Mesothelial cell of epicardium (in vitro differentiated cells): ENCODE measurements at places on chromosomes 13 and 19.
A peak's percentile ranks its signal among the peaks of the same experiment; 100 is the strongest.

DNA sequence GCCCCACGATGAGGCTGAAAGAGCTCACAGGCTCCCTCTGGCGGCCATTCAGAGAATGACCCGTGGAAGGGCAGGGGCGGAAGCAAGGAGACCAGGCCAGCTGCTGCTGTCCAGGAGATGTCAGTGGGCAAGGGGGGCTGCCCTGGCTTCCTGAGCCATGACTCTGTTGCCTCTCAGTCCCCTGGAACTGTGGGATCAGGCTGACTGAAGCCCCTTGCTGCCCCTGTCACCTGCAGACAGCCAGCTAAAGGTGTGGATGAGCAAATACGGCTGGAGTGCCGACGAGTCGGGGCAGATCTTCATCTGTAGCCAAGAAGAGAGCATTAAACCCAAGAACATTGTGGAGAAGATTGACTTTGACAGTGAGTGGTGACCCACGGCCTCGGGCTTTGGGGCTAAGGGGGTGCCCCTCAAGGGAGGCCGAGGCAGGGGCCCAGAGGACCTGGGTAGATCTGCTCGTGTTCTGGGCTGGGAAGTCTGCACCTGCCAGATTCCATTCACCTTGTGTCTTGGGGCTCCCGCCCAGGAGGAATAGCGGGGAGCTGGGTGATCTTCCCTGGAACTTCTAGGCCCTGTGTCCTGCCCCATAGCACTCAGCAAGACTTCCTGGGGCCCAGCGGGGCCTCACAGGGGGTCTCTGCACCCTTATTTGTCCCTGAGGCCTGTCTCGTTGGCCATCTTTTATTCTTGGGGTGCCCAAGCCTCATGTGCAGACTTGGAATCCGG lies 12.5 kb upstream of the ACTN4 start:
- peak; percentile 88 for DNase-seq

DNA sequence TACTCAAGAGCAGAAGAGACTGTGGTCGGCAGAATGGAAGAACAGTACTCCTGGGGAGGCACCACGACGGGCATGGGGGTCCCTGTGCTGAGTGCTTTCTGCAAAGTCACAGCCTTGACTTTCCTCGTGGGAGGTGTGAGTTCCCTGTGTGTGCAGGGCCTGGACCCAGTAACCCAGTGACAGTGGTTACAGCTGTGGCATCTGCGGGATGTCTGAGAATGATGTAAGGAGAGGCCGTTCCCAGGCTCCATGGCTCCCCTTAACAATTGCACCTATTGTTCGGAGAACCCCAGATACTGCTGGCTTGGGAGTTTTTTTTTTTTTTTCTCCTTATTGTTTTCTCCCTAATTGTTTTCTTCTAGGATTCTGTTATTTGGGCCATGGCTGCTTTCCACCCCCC lies 5.1 kb upstream of the NANOS2 start:
- no peak for DNase-seq

GRCh38 chr13:27619728-27620376 lies 477 bp downstream of the LNX2 start:
- DNase-seq, result no peak

- DNase-seq, result no peak
These were observed 28.6 kb downstream of the PIN1 start for GRCh38 chr19:9863759-9864158.

DNA sequence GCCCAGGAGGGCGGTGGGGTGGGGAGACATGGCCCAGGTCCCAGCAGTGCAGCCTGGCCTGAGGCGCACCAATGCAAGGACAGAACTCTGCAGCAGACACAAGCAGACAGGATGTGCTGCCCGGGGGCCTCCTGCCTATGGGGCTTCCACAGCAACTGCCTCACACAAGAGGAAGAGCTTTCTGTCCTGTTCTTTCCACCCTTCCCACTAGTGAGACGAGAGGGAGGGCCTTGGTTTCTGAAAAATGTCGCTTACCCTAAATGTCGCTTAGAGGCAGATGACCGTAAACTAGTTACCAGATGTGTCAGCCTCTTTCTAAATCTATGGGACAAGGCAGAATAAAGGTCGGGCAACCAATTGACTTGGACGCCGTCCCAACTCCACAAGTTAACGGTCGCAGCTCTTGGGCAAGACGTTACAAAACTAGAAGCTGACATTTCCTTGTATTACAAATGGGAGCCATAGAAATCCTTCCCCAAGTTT lies at the start of gene LAIR1:
LAIR1 (minus strand) TSS at position 157 of the 483 bp plus-strand sequence; CDS start at position 30, 127 bp downstream.
- no peak for DNase-seq

GRCh38 chr19:8158411-8159074 lies 9.2 kb upstream of the FBN3 start:
- DNase-seq, result no peak

GRCh38 chr19:4305257-4305612 lies 837 bp downstream of the FSD1 start:
- no peak for DNase-seq

- no peak for DNase-seq
These were observed 31.5 kb upstream of the FARP1 start for GRCh38 chr13:98111168-98112098.

GRCh38 chr13:88622362-88622973 lies 951.3 kb downstream of the SLITRK5 start:
- no peak for DNase-seq

GRCh38 chr13:44840131-44840530 lies 149.1 kb downstream of the NUFIP1 start:
- no peak for DNase-seq

- peak; percentile 71 for DNase-seq
These were observed 622 bp upstream of the FXYD5 start for GRCh38 chr19:35153701-35154524.

DNA sequence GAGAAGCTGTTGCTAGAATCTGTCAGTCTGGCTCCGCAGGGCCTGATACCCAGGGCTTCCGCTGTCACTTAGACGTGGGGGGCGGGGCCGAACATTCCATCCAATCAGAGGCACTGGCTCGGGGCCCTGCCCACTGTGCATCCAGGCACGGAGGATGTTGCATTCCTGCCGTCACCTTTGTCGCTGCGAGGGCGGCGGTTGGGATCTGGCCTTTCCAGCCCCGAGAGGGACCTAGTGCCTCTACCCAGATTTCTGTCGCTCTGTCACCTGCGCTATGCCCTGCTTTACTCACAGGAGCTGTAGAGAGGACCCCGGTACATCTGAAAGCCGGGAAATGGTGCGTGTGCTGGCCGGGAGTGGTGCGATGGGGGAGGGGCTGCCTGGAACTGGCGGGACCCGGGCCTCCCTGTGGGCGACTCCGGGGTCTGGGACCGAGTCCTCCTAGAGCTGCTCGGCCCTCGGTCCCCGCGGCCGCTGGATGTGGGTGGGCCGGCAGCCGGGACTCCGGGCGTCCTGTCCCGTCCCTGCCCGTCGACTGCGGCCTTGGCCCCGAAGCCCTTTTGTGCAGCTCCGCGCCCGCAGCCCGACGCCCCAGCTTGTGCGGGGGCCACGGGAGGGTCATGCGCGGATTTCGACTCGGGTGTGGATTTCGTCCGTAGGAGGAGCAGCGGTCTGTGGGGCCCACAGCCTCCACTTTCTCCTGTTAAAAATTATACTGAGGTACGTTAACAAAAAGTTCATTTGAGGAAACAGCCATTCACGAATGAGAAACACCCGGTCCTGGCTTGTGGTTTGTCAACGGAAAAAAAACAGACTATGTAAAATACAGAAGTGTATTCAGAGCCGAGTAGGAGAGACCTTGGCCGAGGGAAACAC lies at the start of gene ZNF439:
ZNF439 (plus strand) TSS at position 133 of the 876 bp plus-strand sequence; CDS start at position 275, 142 bp downstream.
- peak; percentile 42 for DNase-seq

DNA sequence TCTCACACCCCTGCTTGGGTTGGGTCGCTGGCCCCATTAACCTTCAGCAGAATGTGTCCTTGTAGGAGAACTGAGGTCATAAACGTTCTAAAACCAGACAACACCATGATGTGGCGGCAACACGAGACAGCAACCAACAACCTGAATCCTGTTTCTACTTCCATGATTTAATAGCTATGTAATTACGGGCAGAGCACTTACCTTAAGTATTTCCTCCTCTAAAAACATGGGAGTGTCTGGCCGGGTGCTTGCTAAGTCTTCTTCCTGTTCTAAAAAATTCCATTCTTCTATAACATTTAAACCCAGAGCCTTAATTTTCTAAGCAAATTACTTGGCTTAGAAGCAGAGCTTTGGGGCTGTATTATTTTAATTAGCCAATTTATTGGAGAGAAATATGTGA lies 33.5 kb upstream of the IRS2 start:
- no peak for DNase-seq

GRCh38 chr13:87671753-87672605 lies 808 bp downstream of the SLITRK5 start:
- no peak for DNase-seq

GRCh38 chr13:100811928-100812327 lies 137.3 kb upstream of the TMTC4 start:
- no peak for DNase-seq

DNA sequence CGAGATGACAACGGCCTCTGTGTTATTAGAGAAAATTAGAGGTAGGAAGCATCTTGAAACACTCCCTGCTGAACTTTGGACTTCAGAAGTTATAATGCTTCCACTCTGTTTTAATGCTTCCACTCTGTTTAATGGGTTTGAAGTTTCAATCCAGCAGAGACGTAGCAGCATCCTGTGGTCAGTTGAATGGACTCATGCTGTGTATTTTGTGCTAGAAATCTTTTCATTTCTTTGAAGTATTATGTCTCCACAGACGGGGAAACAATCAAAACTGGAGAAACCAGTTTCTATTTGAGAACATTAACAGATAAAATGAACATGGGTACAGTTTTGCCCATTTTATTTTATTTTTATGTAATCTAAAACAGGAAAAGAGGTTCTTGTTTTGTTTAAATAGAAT lies 1736.2 kb downstream of the SLITRK5 start:
- DNase-seq, result no peak

GRCh38 chr19:30319876-30320275 lies 52.3 kb upstream of the ZNF536 start:
- no peak for DNase-seq

GRCh38 chr19:40827386-40828247 lies 22.6 kb downstream of the CYP2A6 start:
- DNase-seq, result no peak

GRCh38 chr19:611481-611868 lies 21.8 kb downstream of the HCN2 start:
- no peak for DNase-seq

GRCh38 chr13:51682686-51683085 lies 98.4 kb downstream of the WDFY2 start:
- no peak for DNase-seq
